ENCODE measurements at places on chromosomes 1 and 21.

- no peak for DNase-seq
These were observed 27.2 kb downstream of the PUM1 start for GRCh38 chr1:31038360-31038759.

DNA sequence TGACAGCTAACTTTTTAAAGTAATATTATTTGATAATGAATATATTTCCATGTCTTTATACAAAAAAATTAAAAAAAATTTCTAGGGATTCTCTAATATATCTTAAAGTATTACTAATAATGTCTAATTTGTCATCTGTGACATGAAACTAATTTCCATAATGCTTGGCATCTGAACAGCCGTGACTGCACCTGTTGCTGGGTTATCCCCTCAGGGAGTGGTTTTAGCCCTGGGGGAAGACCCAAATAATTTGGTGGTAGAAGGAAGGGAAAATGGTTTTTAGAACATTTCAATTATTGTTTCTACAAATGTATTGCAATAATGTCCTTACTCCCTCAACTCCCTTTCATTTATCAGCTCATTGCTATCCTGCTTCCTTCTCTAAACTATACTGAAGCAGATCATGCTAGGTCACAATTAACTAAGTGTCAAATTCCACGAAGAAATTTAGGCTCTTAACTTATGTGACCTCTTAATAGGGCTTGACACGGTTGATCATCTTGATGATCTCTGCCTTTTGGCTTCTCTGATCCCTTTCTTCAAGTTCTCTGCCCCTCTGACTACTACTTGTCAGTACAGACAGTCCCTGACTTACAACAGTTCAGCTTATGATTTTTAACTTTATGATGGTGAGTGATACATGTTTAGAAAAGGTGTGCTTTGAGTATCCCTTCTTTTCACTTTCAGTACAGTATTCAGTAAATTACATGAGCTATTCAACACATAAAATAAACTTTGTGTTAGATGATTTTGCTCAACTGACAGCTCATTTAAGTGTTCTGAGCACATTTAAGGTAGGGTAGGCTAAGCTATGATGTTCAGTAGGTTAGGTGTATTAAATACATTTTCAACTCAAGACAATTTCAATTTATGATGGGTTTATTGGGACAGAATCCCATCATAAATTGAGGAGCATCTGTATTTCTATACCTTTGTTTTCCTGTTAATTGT lies 26.4 kb upstream of the DPH5 start:
- no peak for DNase-seq

DNA sequence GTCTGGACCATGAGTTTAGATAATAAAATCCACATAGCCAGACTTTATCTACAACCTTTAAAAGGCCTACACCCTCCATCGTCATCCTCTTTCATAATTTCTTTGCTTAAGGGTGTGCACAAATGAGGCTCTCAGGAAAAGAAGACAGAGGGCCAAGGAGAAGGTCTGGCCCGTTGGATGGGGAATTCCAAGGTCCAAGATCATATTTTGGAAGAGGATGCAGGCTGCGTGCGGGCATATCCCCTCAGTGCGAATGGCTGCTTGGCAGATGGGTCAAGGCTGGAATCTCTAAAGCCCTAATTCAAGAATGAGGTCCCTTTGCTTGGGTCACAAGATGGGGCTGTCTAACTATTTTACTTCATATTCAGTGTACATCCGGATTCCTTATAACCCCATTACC lies 782.2 kb upstream of the NCAM2 start:
- DNase-seq = no peak

DNA sequence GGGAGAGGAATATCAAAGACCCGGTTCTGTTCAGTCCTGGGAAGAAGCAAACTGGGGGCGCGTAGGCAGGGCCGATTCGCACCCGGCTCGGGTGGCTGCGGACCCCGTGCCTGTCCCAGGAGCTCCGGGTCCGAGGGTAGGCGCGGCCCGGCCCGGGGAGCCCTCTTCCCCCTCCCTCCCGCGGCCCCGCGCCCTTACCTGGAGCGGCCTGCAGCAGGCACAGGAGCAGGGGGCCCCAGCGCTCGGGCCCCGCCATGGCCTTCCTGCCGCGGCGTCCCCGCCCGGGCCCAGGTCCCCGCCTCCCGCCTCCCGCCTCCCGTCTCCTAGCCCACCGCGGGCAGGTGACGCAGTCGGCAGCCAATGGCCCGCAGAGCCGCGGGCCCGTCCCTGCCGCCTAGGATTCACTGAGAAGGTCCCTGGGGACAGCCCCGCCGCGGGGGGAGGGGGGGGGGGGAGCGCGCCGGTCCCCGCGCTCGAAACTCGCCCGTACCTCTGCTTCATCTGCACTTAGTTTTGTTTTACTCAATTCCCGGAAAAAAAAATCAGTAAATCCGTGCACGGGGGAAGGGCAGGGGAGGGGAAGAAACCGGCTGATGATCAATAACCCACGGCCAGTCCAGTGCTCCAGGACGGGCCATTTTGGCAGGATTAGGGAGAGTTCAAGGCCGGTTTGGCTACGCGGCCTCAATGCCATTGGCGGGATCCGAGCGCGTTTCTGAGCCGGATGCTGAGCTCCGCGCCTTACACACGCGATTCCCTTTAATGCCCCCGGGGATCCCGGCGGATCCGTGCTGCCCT lies at the start of gene IFNLR1:
Gene IFNLR1, minus strand, starts transcription at position 297 of the 798 bp plus-strand sequence. Its CDS starts 41 bp downstream, at position 256.
- peak; percentile 83 for DNase-seq

GRCh38 chr1:109252893-109253802 lies 3.8 kb downstream of the CELSR2 start:
- no peak for DNase-seq

DNA sequence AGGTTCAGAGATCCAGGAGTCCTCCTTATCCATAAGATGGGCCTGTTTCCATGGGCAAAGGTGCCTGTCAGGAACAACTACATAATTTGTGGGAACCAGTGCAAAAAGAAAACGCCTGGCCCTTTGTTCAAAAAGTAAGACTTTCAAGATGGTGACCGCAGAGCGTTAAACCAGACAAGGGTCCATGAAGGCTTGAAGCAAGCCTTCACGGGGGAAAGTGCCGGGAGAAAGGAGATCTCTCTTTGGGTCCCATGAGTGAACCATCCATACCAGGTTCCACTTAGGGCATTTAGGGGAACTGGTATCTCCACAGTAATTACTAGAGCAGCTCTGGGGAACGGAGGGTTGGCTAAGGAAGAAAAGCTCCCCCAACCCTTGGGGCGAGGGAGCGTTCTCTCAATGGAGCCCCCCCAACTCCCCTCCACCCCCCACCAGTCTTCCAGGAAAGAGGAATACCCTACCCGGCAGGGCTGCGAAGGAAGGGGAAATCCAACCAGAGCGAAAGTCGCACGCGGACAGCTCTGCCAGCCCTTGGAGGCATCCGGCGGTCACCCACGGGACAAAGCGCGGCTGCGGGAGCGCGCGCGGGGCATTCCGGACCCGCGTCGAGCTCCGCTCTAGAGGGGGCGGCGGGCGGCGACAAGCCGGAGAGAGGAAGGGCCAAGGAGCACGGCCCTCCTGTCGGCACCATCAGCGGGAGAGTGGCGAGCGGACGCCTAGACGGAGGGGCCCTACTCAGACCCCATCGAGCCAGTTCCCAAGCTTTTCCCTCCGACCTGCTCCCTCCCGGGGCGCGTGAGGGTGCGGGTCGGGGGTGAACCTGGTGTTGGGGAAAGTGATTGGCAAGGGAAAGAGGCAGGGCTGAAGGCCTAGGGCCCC lies 687 bp upstream of the RASSF5 start:
- peak; percentile 48 for DNase-seq

Measured in stimulated activated CD8-positive, alpha-beta memory T cell treated with anti-CD3 and anti-CD28 coated beads, Interleukin-4, amount 100 ng/mL, for 48 hours (primary cell).